PC-3 (cell line): ENCODE measurements at places on chromosomes 11 and 22. TPM values are rescaled to one million over a fixed set of nuclear protein-coding genes. Genes with fewer than 3 reads are reported as not detected.
A peak's percentile ranks its signal among the peaks of the same experiment; 100 is the strongest.

The FERMT3 gene
- total RNA-seq, result 2.1 and 2.4 TPM in 2 replicates

DNA sequence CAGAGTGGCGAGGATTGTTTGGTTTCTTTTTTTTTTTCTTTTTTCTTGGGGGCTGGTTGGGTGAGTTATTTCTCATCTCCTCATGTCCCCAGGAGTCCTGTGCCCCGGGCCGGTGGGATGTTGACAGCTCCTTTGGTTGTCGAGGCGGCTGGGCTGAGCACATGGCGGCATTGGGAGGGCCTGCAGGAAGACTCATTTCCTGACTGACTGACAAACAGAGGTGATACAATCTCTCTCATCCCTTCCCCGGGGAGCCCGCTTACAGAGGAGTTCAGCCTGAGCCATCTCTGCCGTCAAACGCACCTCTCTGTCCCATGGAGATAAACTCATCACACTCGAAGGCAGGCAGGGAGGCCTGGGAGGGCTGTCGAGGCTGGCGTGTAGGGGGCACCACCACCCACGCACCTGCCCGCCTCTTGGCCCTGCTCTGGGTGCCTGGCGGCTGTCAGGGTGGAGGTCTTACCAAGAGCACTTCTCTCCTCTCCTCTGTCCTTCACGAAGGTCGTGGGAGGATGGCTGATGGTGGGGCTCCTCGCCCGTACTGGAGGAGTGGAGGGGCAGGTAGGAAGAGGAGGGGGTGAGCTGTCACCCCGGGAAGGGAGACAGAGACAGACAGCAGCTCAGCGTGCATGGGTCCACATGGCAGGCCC, 60.0 kb upstream of the NECTIN1 start:
- no peak overlapping the region for H3K4me3 ChIP-seq
- H3K36me3 ChIP-seq, result no peaks in the 10 kb centered on the region
- no peak for DNase-seq

GRCh38 chr11:115207166-115207591, 297.0 kb downstream of the CADM1 start:
- no peak for DNase-seq
- no peak overlapping the region for H3K27ac ChIP-seq
- H3K4me1 ChIP-seq, result no peaks in the 10 kb centered on the region
- no peak overlapping the region for H3K4me3 ChIP-seq
- H3K27me3 ChIP-seq, result no peaks in the 10 kb centered on the region

DNA sequence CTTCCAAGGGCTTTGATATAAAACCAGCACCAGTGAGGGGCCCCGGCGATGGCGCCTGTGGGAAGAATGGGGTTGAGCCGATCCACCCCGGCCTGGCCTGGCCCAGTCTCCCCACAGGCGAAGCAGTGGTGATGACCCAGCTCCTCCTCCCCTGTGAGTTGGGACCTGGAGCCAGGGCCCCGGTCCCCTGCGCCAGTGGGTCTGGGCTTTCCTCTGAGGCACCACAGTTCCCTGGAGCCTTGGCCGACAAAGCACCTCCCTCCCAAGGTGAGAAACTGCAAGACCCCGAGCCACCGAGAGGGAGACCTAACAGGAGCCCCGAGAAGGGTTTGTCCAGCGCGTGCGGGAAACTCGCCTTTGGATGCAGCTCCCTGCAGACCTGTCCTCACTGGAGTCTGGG, 942.9 kb downstream of the BRD1 start:
- no peaks in the 10 kb centered on the region for H3K4me1 ChIP-seq
- DNase-seq, result no peak
- H3K27ac ChIP-seq, result no peak overlapping the region
- H3K36me3 ChIP-seq, result no peaks in the 10 kb centered on the region
- no peak overlapping the region for H3K4me3 ChIP-seq
- H3K27me3 ChIP-seq, result no peaks in the 10 kb centered on the region

- H3K27ac ChIP-seq, result no peak overlapping the region
- H3K36me3 ChIP-seq, result no peaks in the 10 kb centered on the region
- peaks cover 26% of the 10 kb centered on the region for H3K4me1 ChIP-seq
- peak overlapping the region; percentile 37; the same call in 1 of the 2 replicates for H3K4me3 ChIP-seq
- no peaks in the 10 kb centered on the region for H3K27me3 ChIP-seq
These were observed 2.4 kb downstream of the CSDC2 start for GRCh38 chr22:41563051-41563711.

The HIRA gene
- 12.4 and 15.3 TPM in 2 replicates for total RNA-seq

GRCh38 chr22:30873086-30873650, 95.4 kb downstream of the MORC2 start:
- no peaks in the 10 kb centered on the region for H3K27me3 ChIP-seq
- H3K27ac ChIP-seq, result no peak overlapping the region
- no peak for DNase-seq
- H3K36me3 ChIP-seq, result no peaks in the 10 kb centered on the region

DNA sequence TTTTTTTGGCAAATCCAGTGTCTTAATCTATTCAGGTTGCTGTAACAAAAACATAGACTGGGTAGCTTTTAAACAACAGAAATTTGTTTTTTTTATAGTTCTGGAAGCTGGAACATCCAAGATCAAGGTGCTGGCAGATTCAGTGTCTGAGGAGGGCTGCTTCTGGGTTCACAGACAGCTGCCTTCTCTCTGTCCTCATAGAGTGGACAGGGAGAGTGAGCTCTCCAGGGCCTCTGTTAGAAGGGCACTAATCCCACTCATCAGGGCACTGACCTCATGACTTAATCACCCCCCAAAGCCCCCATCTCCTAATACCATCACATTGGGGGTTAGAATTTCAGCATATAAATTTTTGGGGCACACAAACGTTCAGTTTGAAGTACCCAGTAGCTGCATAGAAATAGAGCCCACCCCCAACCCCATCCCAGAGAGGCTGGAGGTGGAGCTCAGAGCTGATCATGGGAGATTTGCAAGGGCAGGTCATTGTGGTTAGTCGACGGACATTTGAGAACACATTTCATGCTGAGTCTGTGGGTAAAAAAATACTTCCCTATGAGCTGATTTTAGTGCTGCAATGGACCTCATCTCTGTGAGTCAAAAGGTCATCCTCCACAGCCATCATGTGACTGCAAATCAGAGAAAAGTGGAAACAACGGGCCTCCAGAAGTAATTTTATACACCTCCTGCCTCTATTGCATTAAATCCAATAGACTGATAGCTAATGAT, 203.1 kb upstream of the CADM1 start:
- H3K4me1 ChIP-seq, result no peaks in the 10 kb centered on the region
- DNase-seq, result no peak
- H3K27ac ChIP-seq, result no peak overlapping the region
- no peaks in the 10 kb centered on the region for H3K36me3 ChIP-seq
- H3K4me3 ChIP-seq, result no peak overlapping the region
- H3K27me3 ChIP-seq, result no peaks in the 10 kb centered on the region

GRCh38 chr11:47285969-47286770, 16.2 kb downstream of the MADD start:
- no peaks in the 10 kb centered on the region for H3K27me3 ChIP-seq
- no peak for DNase-seq
- H3K27ac ChIP-seq, result no peak overlapping the region
- no peak overlapping the region for H3K4me3 ChIP-seq
- no peaks in the 10 kb centered on the region for H3K4me1 ChIP-seq
- peaks cover 25% of the 10 kb centered on the region for H3K36me3 ChIP-seq

GRCh38 chr11:9568854-9569587, 4.4 kb upstream of the WEE1 start:
- peak overlapping the region; percentile 47 for H3K4me3 ChIP-seq
- no peaks in the 10 kb centered on the region for H3K27me3 ChIP-seq
- DNase-seq, result peak; percentile 97

DNA sequence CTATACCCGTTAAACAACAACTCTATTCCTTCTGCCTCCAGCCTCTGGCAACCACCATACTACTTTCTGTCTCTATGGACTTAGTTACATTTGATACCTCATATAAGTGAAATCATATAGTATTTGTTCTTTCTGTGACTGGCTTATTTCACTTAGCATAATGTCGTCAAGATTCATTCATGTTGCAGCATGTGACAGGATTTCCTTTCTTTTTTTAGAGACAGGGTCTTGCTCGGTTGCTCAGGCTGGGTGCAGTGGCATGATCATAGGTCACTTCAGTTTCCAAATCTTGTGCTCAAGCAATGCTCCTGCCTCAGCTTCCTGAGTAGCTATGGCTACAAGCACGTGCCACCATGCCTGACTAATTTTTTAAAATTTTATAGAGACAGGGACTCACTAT, 29.4 kb upstream of the SORL1 start:
- H3K27ac ChIP-seq, result no peak overlapping the region
- H3K27me3 ChIP-seq, result no peaks in the 10 kb centered on the region
- H3K36me3 ChIP-seq, result no peaks in the 10 kb centered on the region

GRCh38 chr11:117180020-117180419, 1.5 kb downstream of the SIDT2 start:
- no peak overlapping the region for H3K27ac ChIP-seq
- peak overlapping the region; percentile 97 for H3K4me3 ChIP-seq
- no peak for DNase-seq
- no peaks in the 10 kb centered on the region for H3K27me3 ChIP-seq
- H3K36me3 ChIP-seq, result no peaks in the 10 kb centered on the region
- peaks cover 37% of the 10 kb centered on the region for H3K4me1 ChIP-seq

- peaks cover 17% of the 10 kb centered on the region for H3K27me3 ChIP-seq
- no peaks in the 10 kb centered on the region for H3K4me1 ChIP-seq
- no peak overlapping the region for H3K4me3 ChIP-seq
- no peaks in the 10 kb centered on the region for H3K36me3 ChIP-seq
- no peak for DNase-seq
These were observed 32.9 kb downstream of the OR52E1 start for GRCh38 chr11:5102246-5102645.

The GRAMD1B gene
- 82.1 and 110 TPM in 2 replicates for total RNA-seq

The OLFML1 gene
- total RNA-seq, result not detected in 2 replicates

The FOLH1 gene
- 0.58 TPM in 1 of 2 replicates, not detected in the other for total RNA-seq

DNA sequence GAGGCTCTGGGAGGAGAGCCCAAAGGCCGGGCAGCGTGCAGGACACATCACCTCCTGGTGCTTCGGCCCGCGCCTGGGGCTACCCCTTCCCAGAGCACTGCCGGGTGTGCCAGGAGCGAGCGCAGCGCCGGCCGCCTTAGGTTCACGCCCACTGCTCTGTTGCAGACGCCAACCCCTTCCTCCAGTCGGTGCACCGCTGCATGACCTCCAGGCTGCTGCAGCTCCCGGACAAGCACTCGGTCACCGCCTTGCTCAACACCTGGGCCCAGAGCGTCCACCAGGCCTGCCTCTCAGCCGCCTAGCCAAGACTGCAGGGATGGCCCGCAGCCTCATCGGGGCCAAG, 79.0 kb downstream of the MED15 start:
- peaks cover 19% of the 10 kb centered on the region for H3K36me3 ChIP-seq
- no peak for DNase-seq
- no peaks in the 10 kb centered on the region for H3K27me3 ChIP-seq
- H3K4me1 ChIP-seq, result no peaks in the 10 kb centered on the region

DNA sequence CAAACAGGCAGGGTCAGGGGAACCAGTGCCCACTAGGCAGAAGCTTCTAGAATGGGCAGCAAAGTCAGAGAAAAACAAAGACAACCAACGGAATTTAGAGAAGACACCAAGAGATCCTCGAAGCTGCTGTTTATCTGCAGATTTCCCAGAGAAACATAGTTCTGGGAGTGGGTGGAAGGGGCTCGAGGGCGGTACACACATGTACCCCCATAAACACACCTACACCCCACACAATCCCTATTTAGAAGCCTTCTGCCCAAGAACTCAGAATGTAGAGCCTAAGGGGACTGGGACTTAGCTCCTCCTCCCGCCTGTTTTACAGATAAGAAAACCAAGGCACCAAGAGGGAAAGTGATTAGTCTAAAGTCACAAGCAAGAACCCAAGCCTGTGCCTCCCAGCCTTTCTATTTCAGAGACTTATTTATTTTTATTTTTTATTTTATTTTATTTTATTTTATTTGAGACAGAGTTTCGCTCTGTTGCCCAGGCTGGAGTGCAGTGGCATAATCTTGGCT, 6.4 kb downstream of the NPTXR start:
- no peak overlapping the region for H3K27ac ChIP-seq
- no peak for DNase-seq
- H3K4me1 ChIP-seq, result peaks cover 22% of the 10 kb centered on the region
- no peaks in the 10 kb centered on the region for H3K27me3 ChIP-seq
- no peaks in the 10 kb centered on the region for H3K36me3 ChIP-seq

The PLEKHB1 gene
- total RNA-seq, result 4.6 and 10.6 TPM in 2 replicates

DNA sequence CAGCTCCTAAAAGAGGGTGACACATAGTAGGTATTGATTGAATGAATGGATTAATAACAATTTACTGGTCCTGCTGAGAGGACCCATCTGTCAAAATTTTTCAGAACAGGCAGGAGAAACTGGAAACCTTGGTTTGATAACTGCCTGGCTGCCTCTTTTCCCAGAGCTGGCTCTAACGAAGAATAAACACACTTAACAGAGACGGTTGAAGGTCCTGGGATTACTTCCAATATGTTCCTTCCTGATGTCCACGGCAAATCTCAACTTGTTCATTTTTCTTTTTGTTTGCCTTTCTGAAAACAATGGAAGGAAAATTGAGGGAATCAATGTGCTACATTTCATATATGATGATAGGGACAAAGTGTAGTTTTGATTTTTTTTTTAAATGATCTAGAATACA, 76.5 kb upstream of the SYT13 start:
- H3K4me1 ChIP-seq, result no peaks in the 10 kb centered on the region
- no peak for DNase-seq
- peaks cover 86% of the 10 kb centered on the region for H3K27me3 ChIP-seq
- no peak overlapping the region for H3K27ac ChIP-seq

DNA sequence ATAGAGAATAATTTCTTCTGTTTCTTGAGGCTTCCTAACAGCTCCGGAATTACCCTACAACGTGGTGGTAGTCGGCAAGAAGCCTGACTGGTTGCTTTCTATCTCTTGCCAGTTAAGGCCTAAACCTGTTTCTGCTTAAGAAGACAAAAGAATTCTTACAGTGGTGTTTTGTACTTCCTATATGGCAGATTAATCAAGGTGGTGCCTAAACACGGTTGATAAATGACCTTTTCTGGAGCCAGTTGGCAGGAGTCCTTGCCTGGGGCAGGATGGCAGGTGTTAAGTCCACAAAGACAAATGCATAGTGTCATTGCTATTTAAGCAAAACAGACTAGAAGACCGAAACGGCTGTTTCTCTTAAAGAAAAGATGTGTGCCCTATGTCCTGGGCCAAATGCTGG, 9.9 kb downstream of the GVQW3 start:
- no peaks in the 10 kb centered on the region for H3K36me3 ChIP-seq
- no peaks in the 10 kb centered on the region for H3K27me3 ChIP-seq
- no peak overlapping the region for H3K4me3 ChIP-seq
- H3K27ac ChIP-seq, result no peak overlapping the region

The KRTAP5-10 gene
- total RNA-seq, result not detected in 2 replicates

The KIAA0930 gene
- total RNA-seq, result 29.8 and 39.2 TPM in 2 replicates

The KCTD17 gene
- 22.1 and 25.9 TPM in 2 replicates for total RNA-seq

DNA sequence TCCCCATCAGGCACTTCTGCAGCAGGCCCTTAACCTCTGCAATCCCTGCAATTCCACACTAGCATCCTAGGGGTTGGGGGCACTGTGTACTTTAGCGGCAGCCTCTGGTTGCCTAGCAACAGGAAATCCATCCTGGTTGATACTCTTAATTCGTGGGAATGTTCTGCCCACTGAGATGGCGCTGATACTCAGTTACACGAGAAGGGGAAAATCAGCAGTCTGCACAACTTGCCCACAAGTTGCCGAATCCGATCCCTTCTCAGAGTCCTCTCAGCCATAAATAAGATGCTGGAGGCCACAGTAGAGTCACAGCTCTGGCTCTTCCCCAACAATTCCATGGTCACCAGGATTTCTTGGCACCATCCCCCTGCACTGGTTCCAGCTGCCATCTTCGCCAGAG, 57.6 kb upstream of the CRYBB3 start:
- DNase-seq, result no peak
- no peak overlapping the region for H3K4me3 ChIP-seq
- no peak overlapping the region for H3K27ac ChIP-seq
- 0 out of 2 replicates have a peak, but pooled peaks cover 3% of the 10 kb centered on the region for H3K36me3 ChIP-seq
- peaks cover 5% of the 10 kb centered on the region; the same call in 1 of the 2 replicates for H3K4me1 ChIP-seq

The ALDH3B1 gene
- total RNA-seq, result 26.0 and 28.1 TPM in 2 replicates

- H3K27me3 ChIP-seq, result no peaks in the 10 kb centered on the region
- DNase-seq, result peak; percentile 13
- no peak overlapping the region for H3K4me3 ChIP-seq
- no peaks in the 10 kb centered on the region for H3K4me1 ChIP-seq
- no peak overlapping the region for H3K27ac ChIP-seq
These were observed 9.4 kb downstream of the CDC45 start for GRCh38 chr22:19488884-19489843.
